Tibial artery (tissue), 4 donors: ENCODE measurements at places on chromosomes 13 and 19.

DNA sequence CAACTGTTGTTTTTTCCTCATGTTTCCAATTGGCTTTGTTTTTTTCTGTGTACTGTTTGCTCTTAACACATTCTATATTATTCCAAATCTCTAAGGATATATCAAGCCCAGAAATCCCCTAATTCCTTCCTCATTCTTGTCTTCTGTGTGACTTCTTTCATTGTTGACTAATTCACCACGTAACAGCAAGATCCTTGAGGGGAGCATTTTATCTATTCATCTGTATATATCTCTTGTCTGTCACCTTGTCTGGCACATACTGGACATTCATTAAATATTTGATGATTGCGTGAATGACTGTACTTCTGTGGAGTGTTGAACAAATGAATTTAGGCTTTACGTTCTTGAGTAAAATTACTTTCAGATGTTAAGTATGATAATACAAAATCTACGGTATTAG, 44.8 kb upstream of the OLFM4 start:
- DNase-seq, result no peak

DNA sequence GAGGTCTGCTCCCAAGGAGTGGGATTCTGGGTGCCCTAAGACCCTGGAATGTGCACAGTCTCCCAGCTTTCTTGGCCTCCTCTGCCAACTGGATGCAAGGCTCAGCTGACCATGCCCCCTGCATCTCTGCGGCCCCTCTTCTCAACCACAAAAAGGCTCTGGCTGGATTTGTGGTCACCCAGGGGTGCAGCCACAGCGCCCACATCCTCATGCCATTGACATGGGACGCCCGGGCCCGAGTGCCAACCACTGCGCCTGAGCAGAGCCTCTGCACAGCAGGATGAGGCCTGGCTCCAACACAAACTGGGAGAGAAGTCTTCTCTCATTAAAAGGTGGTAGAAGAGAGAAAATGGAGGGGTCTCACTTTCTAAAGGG, 103.5 kb downstream of the FOXO1 start:
- no peak for DNase-seq

DNA sequence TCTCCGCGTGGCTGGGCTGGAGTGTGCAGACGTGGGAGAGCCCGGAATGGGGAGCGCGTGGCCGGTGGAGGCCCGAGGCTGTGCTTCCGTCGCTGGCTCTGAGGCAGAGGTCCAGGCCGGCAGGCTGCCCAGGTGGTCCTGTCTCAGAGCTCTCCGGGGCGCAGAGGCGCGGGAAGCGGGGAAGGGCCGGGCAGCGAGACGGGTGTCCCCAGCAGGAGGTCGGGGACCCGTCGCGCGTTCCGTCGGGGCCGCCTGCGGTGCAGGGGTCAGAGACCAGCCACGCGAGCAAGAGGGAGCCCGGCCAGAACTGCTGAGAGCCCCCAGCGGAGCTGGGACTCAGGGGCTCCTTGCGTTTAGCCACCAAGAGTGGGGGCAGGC, 1.3 kb upstream of the C1QTNF9 start:
- DNase-seq, result no peak

DNA sequence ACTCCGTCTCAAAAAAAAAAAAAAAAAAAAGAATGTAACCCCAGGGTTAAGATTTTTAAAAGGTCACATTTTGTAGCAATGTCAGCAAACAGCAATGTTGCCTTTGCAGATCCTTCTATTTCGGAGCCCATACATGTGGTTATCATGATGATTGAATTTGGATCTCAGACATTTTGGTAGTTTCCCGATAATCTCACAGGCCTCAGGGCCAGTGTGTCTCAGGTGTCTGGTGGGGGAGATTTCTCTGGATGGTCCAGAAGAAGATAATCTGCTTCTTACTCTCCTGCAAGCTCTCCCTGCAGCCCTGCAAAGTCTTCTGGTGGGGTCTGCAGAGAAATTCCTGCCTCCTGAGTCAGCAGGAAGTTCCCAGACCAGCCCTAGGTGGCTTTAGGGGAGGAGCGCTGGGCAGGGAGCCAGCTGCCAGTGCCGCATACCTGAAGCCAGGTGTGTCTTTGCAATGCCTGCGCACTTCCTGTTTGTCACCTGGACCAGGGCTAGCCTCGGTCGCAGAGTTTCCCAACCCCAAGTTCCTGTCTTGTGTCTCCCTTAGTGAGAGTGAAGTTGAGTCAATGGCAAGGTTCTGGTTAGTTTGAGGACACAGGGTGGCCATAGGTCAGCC, 1.4 kb downstream of the SH2D3A start:
- DNase-seq, result no peak

- no peak for DNase-seq
These were observed 83.4 kb downstream of the GNG7 start for GRCh38 chr19:2619076-2619475.

- DNase-seq, result no peak
These were observed 65.1 kb upstream of the ITM2B start for GRCh38 chr13:48167866-48168265.

- no peak for DNase-seq
These were observed 37.7 kb downstream of the LHFPL6 start for GRCh38 chr13:39565036-39565949.

DNA sequence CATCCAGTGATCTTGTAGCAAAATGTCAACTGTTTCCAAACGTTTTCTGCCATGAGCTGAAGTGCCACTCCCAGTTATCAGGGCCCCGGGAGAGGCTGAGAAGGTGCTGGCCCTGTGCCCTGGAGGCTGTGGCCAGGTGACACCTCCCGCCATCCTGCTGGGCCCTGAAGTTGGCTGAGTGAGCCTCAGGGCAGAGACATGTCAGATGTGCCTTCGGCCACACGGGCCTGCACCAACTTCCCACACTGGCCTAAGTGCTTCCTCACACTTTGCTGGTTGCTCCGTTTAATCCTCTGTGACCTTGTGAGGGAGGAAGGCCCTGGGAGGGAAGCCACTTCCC, 4.8 kb downstream of the ADPRHL1 start:
- no peak for DNase-seq
